Dermis microvascular lymphatic vessel endothelial cell (primary cell): ENCODE measurements at places on chromosomes 3 and 15.

GRCh38 chr3:66439666-66440344 is 61.0 kb downstream of the LRIG1 start:
- DNase-seq: no peak

GRCh38 chr3:123488645-123489347 is 39.9 kb upstream of the ADCY5 start:
- no peak for DNase-seq

DNA sequence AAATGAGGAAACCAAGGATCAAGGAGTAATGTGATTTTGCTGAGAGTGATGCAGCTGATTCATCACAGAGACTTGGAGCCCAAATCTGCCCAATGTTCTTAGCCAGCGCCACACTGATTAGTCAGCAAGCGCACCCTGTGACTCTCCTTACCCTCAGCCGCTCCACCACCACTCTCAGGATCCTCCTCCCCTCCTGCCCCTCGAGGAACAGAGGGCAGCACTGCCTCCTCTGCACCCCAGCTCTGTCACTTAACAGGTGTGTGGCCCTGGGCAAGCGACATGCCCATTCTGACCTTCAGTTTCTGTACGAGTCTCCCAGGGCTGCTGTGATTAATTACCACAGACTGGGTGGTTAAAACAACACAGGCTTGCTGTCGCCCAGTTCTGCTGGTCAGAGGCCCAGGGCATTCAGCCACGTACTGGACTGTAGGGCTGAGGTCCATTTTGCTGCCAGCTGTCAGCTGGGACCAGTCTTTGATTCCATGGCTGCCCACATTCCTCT is 36.1 kb upstream of the HRH1 start:
- no peak for DNase-seq

DNA sequence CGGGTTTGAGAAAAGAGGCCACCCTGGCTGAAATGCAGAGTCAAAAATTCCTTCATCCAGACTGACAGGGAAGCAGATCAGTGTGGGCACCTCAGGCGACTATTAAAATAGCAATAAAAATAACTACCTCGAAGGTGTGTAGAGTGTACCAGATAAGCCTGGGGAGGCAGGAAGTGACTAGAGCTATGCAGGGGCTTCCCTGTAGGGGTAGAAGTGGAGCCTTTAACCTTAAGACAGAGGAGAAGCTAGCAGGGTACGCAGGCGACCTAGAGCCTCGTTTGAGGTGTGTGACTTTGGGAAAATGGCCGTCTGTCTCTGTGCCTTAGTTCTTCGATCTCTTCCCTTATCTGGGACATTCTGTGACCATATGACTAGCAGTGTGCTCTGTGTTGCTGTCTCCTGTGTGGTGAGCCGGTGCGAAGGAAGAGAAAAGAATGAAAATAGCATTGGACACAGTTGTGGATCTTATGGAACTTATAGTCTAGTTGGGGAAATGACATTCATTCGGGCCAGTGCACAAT is 17.6 kb downstream of the BHLHE40 start:
- DNase-seq: no peak

DNA sequence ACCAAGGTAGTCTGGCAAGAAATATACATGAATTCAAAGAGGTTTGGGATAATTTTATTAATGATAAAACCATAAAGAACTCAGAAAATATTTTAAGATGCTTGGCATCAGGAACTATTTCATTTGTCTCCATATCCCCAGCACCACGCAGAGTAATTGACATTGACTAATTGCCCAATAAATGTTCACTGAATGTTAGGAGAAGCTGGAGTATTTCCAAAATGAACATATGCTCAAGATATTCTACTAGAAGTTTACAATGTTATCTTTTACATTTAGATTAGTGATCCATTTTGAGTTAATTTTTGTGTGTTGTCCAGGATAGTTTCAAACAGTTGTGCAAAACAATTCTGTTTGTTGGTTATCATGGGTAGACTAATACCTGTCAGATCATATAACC is 298.8 kb upstream of the CTDSPL start:
- DNase-seq: no peak

DNA sequence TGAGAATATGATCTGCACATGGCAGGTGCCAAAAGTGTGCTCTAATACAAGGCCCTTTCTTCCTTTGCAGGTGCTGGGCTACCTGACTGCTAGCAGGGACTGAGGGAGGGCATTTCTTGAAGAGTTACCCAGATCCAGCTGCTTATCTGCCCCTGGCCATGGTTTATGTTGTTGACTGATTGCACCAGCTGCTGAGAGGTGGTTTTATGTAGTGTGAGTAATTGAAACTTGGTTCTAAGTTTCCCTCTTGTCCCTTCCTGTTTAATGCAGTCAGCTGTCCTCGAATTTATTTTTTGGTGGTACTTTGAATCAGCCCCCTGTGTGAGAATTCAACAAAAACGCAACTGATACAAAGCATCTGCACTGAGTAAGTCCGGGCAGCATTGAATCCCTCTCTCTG is 288.3 kb upstream of the C2CD4B start:
- DNase-seq: peak; percentile 19

DNA sequence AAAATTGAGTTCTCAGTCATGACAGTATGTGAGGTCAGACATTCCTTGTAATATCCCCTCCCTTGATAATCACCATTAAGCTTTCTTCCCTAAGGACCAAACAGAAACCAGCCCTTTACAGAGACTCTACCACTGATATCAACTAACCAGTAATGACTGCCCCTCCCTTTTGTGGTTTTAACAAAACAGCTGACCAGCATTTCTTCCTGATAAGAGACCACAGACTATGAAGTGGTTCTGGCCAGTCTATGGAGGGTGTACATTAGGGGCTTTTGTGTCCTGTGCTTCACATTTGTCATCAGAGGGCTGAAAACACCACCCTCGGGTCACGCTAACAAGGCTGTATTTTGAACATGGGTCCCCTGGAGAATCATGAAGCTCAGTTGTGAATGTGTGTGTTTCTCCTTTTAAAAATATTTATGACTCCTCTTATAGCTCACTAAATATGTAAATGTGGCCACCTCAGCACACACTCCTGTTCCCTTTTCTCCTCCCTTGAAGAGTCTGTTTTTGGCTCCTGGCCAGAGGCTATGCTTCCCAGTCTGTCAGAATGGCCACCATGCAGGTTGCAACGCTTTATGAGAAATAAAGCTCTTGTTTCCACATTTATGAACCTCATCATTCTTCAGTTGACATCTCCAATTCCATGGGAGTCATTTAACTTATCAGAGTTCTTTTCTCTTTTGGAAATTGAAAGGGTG is 239.3 kb downstream of the CPNE4 start:
- no peak for DNase-seq

- no peak for DNase-seq
These were observed 86.7 kb upstream of the EPHB3 start for GRCh38 chr3:184474897-184475296.

- no peak for DNase-seq
These were observed 45.1 kb downstream of the NOX5 start for GRCh38 chr15:69059557-69059943.

GRCh38 chr3:195856410-195857084 is 44.8 kb upstream of the MUC4 start:
- DNase-seq: no peak

GRCh38 chr3:23405081-23405480 is 202.0 kb downstream of the UBE2E2 start:
- no peak for DNase-seq

DNA sequence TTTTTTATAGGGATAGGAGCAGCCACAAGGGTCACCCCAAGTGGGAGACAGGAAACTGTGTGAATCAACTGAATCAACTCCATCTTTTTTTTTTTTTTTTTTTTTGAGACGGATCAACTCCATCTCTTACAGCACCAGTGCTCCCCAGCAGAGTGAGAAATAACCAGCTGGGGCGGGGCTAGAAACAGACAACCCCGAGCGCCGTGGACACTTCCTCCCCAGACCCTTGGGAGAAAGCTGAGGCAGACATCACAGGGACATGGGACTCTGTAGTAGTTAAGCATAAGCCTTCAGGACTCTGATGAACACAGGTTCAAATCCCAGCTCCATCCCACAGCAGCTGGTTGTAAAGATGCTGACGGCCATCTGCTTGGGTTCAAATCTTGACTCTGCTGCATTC is 75.4 kb downstream of the PRICKLE2 start:
- no peak for DNase-seq

DNA sequence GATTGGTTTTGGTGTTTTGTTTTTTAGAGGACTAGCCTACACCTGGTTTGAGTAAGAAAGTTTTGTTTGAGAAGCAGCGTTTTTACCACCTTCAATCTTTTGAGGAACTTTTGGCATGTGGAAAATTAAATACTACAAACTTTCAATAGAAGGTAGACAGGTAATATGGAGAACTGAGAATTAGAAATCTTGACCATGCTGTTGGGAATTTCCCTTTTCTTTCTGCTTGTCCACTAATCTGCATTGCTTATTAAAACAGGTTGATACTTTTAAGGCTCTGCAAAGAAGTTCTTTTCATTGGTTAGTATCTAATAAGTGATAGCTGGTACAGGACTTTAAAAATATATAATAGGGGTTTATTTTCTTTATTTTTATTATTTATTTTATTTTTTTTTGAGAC is 31.9 kb downstream of the UBE2E1 start:
- no peak for DNase-seq

- DNase-seq: peak; percentile 48
These were observed 193.5 kb downstream of the FOXP1 start for GRCh38 chr3:71389911-71390573.

- no peak for DNase-seq
These were observed 3.9 kb downstream of the PRKCD start for GRCh38 chr3:53164911-53165310.

GRCh38 chr15:59268852-59269407 is 62.3 kb downstream of the LDHAL6B start:
- DNase-seq: no peak

GRCh38 chr3:139317660-139318430 is 26.0 kb upstream of the MRPS22 start:
- no peak for DNase-seq

DNA sequence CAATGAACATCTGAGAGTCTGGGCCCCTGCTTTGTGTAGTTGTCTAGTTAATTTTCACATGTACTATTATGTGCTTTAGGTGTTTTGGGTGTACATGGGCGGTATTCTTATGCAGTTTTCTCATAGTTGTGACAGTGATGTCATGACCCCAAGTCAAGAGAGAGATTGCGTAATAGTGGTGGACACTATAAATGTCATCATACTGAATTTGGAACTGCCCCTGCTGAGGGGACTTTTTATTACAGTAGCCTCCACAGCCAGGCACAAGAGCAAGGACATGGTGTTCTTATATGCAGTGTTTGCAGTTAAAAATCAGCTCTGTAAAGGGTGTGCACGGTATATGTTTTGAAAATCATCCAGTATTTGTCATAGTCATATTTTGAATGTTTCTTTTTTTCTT is 29.5 kb downstream of the ABHD2 start:
- no peak for DNase-seq

DNA sequence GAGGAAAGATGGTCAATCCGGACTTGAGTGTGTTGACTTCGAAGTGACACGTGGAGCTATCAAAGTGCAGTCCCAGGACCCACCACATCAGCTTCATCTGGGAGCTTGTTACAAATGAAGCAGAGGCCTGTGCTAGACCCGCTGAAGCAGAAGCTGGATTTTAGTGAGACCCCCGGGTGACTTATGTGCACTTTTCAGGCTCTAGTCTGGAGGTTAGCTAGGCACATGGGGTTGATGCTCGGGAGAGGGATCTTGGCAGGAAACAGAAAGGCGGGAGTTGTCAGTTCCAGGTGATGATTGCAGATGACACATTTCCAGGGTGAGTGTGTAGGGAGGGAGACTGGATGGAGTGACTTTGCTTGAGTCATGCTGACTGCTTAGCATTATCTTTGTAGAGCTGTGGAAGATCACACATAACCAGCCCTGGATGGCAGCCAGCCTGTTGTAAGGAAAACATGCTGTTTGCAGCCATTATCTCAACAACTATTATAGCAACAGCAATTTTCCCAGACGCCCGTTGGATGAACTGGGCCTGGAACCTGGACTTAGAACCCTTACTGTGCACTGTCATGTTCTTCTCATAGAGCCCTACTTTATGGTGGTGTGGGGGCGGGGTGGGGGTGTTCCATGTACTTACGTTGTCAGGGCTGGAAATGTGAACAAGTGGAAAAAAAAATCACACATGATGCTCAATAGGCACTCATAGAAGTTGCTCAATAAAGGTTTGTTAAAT is 122.4 kb downstream of the THSD4 start:
- peak; percentile 94 for DNase-seq

GRCh38 chr15:41853831-41854230 is 15.2 kb downstream of the PLA2G4B start:
- DNase-seq: no peak

GRCh38 chr15:88981244-88982215 is 68.4 kb upstream of the MFGE8 start:
- DNase-seq: no peak

DNA sequence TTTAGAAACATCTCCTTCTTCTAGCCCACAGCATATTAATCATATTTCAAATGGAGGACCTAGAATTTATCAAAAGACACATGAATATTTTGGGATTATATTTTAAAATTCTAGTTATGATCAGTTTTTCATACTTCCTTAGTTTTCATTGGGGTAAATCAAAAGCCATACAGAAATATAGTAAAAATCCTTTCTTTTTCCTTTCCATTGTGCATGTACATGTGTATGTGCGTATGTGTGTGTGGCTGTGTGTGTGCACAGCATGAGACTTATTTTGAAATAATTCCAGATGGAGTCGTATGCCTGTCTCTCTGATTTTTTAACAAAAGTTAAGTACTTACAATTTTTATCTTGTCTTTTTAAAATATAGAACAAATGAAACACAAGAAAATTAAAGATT is 94.5 kb downstream of the ARPP21 start:
- DNase-seq: no peak
